ENCODE measurements at places on chromosomes 2 and 18.

DNA sequence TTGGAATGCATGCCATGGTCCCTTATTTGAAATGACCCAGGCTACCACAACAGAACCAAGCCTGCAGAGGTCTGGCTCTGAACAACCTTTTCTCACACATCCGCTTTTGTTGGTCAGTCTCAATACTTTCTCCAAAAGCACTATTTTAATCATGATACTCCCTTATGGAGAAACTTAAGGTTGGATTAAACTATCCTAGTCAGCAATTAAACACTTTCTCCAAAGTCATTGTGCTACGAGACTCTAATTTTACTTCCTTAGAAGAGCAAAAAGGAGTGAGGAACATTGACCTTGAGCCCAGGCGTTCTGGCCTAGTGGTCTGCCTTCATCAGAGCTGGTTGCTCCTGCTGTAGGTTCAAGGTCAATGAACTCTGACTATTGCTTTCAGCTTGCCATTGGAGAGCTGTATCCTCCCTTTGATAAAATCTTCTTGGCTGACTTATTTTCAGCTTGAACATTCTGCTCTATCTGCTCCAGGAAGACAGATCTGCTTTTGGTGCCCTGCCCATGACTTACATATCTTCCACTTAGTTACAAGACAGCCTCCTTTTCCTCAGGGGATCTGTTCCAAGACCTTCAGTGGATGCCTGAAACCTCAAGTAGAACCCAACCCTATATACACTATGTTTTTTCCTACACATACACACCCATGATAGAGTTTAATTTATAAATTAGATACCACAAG, 91.2 kb downstream of the NCKAP5 start:
- no peak for DNase-seq
- H3K36me3 ChIP-seq: no peaks in the 10 kb centered on the region
- H3K4me1 ChIP-seq: no peaks in the 10 kb centered on the region
- no peak overlapping the region for H3K27ac ChIP-seq

- no peak for DNase-seq
- H3K4me3 ChIP-seq: no peak overlapping the region
- H3K36me3 ChIP-seq: no peaks in the 10 kb centered on the region
- no peaks in the 10 kb centered on the region for H3K4me1 ChIP-seq
These were observed 7.0 kb downstream of the MYT1L start for GRCh38 chr2:2324119-2324518.

DNA sequence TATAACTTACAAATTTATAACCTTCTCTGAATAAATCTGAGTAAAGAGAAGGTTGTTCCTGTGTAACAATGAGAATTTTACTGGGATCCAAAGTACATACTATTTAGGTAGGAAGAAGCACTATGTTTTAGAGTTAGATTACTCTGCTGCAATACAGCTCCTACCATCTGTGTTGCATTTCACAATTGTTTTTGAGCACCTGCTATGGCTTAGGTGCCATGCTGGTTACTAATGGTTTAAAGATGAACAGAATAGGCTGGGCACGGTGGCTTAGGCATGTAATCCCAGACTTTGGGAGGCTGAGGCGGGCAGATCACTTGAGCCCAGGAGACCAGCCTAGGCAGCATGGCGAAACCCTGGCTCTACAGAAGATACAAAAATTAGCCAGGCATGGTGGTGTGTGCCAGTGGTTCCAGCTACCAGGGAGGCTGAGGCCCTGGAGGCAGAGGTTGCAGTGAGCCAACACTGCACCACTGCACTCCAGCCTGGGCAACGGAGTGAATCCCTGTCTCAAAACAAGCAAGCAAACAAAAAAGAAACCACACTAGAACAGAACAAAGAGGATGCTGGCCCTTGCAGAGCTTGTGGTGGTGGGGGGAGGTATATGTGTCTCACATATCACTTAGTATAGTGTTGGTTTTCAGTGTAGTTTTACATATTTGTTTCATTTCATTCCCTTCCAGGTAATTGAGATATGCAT, 56.7 kb downstream of the SPTBN1 start:
- H3K36me3 ChIP-seq: no peaks in the 10 kb centered on the region
- no peak for DNase-seq
- no peak overlapping the region for H3K4me3 ChIP-seq
- no peaks in the 10 kb centered on the region for H3K27me3 ChIP-seq
- no peak overlapping the region for H3K27ac ChIP-seq

DNA sequence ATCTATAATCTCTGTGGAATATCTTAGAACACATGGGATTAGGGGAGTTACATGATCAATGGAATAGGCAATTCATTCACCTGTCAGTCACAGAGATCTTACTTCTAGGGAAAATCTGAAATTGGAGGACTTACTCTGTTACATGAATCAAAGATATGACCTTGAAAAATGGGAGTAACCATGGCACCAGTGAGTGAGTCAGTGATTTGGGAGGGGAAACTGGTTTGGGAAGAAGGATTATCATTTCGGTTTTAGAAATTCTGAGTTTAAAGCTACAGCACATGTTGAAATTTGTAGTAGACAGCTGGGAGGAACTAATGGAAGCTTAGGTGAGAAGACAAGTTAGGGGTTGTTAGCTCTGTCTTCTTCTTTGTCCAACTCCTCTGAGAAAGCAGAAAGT, 153.7 kb downstream of the CAMKMT start:
- no peaks in the 10 kb centered on the region for H3K36me3 ChIP-seq
- no peaks in the 10 kb centered on the region for H3K4me1 ChIP-seq
- H3K27me3 ChIP-seq: no peaks in the 10 kb centered on the region
- no peak overlapping the region for H3K27ac ChIP-seq

GRCh38 chr2:85706063-85706462, 11.9 kb downstream of the GNLY start:
- peak overlapping the region; percentile 44 for H3K27ac ChIP-seq
- no peaks in the 10 kb centered on the region for H3K27me3 ChIP-seq
- no peak overlapping the region for H3K4me3 ChIP-seq
- no peaks in the 10 kb centered on the region for H3K4me1 ChIP-seq
- H3K36me3 ChIP-seq: no peaks in the 10 kb centered on the region
- no peak for DNase-seq

DNA sequence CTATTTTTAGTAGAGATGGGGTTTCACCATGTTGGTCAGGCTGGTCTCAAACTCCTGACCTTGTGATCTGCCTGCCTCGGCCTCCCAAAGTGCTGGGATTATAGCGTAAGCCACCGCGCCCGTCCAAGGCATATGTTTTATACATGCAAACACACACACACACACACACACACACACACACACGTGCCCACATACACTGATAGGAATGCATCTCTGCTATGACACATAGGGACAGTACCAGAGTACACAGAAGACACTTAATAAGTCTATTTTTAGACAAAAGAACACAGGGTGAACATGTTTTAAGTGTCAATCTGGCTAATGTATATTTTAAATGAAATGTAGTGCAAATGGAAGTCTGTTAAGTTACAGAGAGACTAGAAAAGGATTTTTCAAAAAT, 10.7 kb upstream of the RNF103 start:
- no peaks in the 10 kb centered on the region for H3K4me1 ChIP-seq
- DNase-seq: no peak
- no peak overlapping the region for H3K27ac ChIP-seq

DNA sequence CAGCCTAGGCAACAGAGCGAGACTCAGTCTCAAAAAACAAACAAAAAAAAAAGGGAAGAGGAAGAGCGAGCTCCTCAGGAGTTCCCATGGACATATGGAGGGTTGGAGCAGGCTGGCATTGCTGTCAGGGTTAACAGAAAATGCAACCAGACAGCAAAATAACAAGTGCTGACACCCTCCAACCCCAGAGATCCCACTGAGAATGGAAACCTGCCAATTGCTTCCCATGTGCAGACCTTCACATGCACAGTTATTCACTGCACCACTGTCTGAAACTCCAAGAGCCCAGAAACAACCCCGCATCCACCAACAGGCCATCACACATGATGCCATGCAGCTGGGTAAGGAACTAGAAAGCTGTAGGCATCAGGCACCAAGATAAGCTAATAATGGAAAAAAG, 43.5 kb downstream of the TFCP2L1 start:
- H3K4me3 ChIP-seq: no peak overlapping the region
- H3K27me3 ChIP-seq: no peaks in the 10 kb centered on the region
- no peaks in the 10 kb centered on the region for H3K36me3 ChIP-seq

- H3K36me3 ChIP-seq: no peaks in the 10 kb centered on the region
- H3K4me1 ChIP-seq: no peaks in the 10 kb centered on the region
- H3K4me3 ChIP-seq: no peak overlapping the region
- H3K27me3 ChIP-seq: no peaks in the 10 kb centered on the region
These were observed 184.8 kb downstream of the DIS3L2 start for GRCh38 chr2:232146294-232146693.

GRCh38 chr2:112606547-112606946, 22.1 kb downstream of the CHCHD5 start:
- H3K4me1 ChIP-seq: no peaks in the 10 kb centered on the region
- no peak for DNase-seq
- H3K4me3 ChIP-seq: no peak overlapping the region
- H3K36me3 ChIP-seq: no peaks in the 10 kb centered on the region
- H3K27ac ChIP-seq: no peak overlapping the region

GRCh38 chr2:96486696-96487095, 18.5 kb downstream of the NEURL3 start:
- H3K36me3 ChIP-seq: no peaks in the 10 kb centered on the region
- H3K27ac ChIP-seq: peak overlapping the region; percentile 82
- no peaks in the 10 kb centered on the region for H3K27me3 ChIP-seq
- H3K4me1 ChIP-seq: peaks cover 8% of the 10 kb centered on the region

DNA sequence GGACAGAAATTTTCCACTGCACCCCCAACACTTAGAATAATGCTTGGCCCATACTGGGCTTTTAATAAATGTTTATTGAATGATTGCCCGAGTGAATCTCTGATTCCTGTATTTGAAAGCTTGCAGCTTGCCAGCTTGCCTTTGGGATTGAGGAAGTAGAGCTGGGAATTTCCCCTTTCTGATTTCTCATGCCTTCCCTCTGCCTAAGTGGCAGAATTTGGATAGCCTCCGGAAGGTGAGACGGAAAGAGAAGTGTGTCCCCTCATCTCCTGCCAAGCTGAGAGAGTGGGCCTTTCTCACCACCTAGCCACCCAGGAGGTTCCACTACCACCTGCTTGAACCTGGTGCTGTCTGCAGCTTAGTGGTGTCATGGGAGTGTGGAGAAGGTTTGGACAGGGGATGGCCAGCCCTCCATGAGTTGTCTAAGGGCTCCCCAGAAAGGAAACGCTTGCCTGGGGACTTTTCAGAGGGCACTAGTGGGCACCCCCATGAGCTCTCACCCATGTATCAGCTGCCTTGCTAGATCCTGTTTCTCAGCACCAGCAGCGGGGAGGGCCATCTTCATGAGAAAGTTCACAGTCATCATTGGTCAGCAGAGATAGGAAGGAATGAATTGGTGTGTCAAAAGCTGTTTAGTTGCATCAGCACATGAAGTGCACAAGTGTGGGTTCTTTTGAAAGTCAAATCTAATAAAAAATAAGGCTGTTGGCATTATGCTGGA, 8.6 kb upstream of the NCOA1 start:
- H3K36me3 ChIP-seq: no peaks in the 10 kb centered on the region
- DNase-seq: no peak
- H3K27me3 ChIP-seq: no peaks in the 10 kb centered on the region
- H3K27ac ChIP-seq: no peak overlapping the region
- H3K4me1 ChIP-seq: no peaks in the 10 kb centered on the region
- no peak overlapping the region for H3K4me3 ChIP-seq

GRCh38 chr2:12538138-12538694, 178.5 kb upstream of the TRIB2 start:
- no peak for DNase-seq
- H3K4me3 ChIP-seq: no peak overlapping the region

DNA sequence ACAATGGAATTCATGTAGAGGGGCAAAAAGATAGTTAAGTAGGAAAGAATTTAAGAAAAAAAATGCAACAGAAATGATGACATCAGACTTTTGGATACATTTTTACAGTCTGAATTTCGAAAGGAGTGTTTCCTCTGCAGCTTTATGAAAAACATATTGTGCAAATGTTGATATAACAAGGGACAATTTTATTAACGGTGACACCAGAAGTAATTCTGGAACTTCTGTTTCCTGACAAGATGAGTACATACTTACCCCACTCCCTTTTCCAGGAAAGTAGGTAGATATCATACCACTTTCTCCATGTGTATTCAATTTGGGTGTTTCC, 369.6 kb downstream of the FBXO15 start:
- no peak overlapping the region for H3K4me3 ChIP-seq
- H3K27me3 ChIP-seq: no peaks in the 10 kb centered on the region
- H3K4me1 ChIP-seq: no peaks in the 10 kb centered on the region

DNA sequence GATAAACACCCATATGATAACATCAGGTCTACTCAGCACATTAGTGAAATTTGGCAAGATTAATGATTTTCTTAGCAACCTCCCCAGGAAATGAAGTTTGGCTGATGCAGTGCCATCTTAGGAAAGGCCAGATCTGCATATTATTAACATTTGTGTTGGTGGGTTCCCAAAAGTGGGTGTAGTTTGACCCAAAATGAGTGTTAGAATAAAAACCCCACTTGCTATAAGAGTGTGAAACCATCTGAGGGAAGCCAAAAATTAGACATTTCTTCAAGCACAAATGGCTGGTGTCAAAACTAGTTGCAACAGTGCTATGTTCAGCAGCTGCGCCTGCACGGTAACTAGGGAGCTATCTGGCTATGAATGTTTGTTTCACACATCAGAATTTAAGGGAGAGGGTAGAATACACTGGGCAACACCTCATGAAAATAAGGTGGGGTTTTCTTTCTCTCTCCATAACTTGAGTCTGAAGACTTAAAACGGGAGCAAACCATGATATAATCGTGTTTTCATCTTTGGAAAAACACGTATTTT, 15.9 kb upstream of the CSRNP3 start:
- no peak overlapping the region for H3K27ac ChIP-seq
- no peaks in the 10 kb centered on the region for H3K36me3 ChIP-seq
- H3K4me1 ChIP-seq: no peaks in the 10 kb centered on the region
- no peak for DNase-seq
- no peak overlapping the region for H3K4me3 ChIP-seq
- H3K27me3 ChIP-seq: no peaks in the 10 kb centered on the region

- DNase-seq: no peak
- no peak overlapping the region for H3K4me3 ChIP-seq
- H3K4me1 ChIP-seq: peaks cover 88% of the 10 kb centered on the region
These were observed 10.2 kb downstream of the TSHZ1 start for GRCh38 chr18:75220551-75221355.

GRCh38 chr18:60982329-60982695, 350.9 kb upstream of the CDH20 start:
- DNase-seq: no peak
- no peaks in the 10 kb centered on the region for H3K36me3 ChIP-seq
- no peak overlapping the region for H3K4me3 ChIP-seq
- H3K27ac ChIP-seq: no peak overlapping the region

- H3K36me3 ChIP-seq: no peaks in the 10 kb centered on the region
- no peak overlapping the region for H3K4me3 ChIP-seq
- H3K27ac ChIP-seq: no peak overlapping the region
- H3K27me3 ChIP-seq: no peaks in the 10 kb centered on the region
These were observed 22.4 kb downstream of the CTLA4 start for GRCh38 chr2:203889944-203890343.
